ENCODE measurements at places on chromosomes 5 and 9.

DNA sequence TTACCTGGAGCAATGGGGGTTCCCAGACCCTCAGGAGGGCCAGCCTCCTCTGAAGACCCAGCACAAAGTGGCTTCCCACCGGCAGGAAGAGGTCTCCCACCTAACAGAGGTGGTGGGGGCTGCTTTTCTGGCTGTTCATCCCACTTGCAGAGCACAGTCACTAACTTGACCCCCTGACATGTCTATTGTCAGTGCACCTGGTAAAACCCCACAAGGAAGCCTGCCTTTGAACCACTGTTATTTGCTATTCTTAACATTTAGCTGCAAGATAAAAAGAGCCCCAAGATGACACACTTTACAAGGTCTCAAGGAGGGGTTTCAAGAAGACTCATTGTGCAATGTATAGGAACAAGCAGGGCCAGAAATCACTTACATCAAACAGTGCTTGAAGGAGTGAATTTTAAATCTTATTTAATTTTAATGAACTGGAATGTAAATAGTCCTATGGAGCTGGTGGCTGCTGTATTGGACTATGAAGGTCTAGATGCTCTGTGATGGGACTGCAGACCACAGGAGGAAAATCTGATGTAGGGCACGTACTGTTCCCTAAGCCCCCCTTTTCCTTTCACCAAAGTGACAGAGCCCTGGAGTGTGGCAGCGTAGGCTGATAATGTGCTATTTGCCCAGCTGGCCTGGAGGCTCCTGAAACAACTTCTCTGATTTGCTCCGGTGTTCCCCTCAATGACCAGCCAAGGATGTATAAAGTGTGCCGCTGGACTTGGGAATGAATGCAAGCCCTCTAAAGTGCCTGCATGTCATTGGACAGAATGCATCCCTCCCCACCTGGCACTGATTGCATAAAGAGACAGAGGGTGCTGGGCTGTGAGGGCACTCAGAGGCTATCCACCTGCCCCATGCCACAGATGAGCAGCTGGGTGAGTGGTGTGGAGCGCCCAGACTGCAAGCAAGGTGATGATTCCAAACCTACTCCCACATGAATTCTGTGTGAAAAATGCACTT lies 80.2 kb downstream of the PTPN3 start:
- DNase-seq = no peak

GRCh38 chr5:99033014-99033900 lies 104.5 kb upstream of the CHD1 start:
- no peak for DNase-seq

DNA sequence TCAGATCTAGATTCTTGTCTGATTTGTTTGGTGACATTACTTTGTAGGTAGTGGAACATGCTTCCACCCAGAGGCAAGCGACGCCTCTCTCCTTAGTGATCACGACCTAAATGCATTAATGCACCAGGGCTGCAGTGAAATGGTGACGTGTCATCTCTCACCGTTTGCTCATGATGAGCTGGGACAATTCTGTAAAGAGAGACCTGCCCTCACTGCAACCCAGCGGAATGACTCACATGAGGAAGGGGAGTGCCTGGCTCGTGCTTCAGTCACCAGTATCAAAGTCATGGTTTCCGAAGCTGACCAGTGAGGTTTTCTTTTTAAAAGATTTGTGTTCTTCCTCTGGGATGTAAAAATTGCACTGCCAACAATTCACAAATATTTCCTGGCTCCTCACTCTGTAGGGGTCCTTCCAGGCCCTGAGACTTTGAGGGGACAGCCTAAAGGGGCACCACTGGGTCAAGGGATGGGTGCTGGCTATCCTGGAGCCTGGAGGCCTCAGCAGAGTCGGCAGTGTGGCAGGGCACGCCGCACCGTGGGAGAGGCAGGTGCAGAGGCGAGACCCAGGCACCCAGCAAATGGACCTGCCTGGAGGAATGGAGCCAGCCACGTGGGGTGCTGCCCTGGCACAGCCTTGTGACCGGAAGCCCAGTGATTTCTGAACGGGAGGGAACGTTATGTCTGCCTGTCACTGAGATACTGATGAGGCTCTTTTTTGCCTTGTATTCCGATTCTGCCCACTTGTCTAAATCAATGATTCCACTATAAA lies 17.3 kb downstream of the QSOX2 start:
- no peak for DNase-seq

- DNase-seq = no peak
These were observed 100.3 kb upstream of the APC start for GRCh38 chr5:112637343-112637742.

DNA sequence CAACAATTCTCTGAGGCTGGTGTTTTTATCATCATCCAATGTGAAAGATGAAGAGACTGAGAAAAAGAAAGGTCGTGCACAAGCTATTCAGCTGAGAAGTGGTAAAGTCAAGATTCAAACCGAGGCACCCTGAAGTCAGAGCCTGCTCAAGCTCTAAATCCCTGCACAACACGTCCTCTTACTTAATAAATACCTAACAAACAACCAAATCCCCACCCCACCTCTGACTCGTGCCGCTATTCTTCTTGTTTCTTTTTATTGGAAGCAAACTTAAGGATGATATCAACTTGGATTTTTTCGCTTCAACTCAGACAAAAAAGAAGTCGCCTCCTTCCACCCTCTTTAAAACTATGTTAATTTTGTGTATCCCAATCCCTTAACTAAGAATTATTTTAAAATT lies 140.2 kb downstream of the CEP120 start:
- DNase-seq = no peak

DNA sequence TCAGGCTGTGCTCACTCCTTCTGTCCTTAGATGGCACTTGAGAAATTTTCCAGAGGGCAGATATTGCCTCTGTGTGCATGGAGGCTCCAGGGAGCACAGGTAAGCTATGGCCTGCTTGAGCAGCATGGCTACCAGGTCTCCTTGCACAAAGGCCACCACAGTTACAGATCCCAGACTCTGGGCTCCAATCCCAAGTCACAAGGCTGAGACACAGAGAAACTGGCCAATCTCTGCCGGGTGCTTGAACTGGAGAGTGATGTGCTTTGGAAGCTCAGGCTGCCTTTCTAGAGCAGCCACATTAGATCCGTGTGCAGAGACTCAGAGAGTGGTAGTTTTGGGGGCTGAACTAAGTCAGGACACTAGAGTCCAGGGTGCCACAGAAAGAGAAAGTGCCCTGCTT lies 145.7 kb downstream of the SEMA6A start:
- no peak for DNase-seq

DNA sequence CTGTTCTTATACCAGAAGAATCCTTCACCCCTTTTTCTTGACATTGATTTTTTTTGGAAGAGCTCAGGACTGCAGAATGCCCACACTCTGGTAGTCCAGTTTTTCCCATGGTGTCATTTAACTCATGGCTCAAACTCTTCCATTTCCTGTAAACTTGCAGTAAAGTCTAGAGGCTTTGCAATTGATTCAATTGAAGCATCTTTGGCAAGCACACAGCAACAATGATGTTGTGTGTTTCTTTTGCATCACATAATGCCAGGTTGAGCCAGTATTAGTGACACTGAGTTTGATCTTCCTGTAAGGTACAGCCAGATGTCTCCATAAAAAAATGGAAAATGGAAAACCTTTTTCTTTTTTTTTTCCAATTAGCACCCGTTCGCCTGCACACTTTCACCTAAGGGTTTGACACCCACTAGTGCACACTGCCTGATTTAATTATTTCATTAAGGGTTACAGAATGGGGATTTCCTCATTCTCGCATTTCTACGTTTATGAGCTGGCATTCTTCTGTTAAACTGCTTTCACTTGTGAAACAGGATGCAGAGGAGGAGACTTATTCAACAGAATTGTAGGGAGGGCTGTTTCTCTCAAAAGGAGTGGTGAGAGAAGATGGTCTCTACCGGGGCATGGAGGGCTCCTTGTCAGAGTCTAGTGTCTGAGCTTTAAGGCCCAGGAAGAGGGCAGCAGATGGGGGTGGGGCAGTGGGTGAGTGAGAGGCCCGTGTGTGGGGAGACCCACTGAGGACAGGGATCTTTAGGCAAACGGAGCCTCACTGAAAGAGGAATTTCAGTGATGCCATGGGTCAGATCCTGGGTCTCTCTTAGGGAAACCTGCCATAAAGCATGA lies 2.2 kb upstream of the S1PR3 start:
- DNase-seq = no peak

- peak; percentile 68 for DNase-seq
These were observed 1.2 kb downstream of the FNBP1 start for GRCh38 chr9:130041648-130042405.

DNA sequence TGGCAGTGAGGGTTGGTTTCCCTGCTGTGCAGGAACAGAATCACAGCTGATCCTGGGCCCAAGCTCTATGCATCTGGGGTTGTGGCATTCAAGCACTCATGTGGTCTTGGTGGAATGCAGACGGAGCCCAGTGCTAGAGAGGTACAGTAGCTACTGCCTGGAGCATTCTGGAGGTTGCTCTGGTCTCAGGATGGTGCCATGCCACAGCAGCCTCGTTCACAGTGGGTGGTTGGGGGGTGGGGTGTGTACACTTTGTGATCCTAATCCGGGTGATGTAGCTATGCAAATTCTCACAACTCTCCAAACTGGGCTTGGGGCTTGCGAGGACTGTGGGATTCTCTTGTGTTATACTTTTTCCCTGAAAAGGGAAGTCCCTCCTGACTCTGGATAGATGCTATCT lies 45.2 kb downstream of the FGD3 start:
- no peak for DNase-seq

DNA sequence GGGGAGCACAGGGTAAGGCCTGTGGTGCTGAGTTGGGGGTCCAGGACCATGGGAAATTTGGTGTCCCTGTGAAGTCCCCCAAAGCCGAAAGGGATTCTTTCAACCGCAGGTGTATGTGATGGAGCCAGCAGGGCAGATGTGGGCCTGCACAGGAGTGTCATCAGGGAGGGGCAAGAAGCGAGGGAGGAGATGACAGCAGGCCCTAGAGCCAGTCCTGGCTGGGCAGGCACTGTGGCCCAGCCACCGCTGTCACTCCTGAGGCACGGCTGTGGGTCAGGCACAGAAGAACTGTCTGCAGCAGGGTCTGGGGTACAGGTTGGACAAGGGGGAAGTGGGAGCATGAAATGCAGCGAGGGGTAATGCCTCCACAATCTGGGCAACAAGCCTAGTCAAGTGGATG lies 4.8 kb downstream of the HK3 start:
- DNase-seq = peak; percentile 34

GRCh38 chr5:74430631-74431289 lies 209.8 kb downstream of the ENC1 start:
- DNase-seq = no peak

- DNase-seq = no peak
These were observed 59.2 kb downstream of the HSD17B3 start for GRCh38 chr9:96242811-96243210.
